ENCODE measurements at places on chromosomes 6 and 20.

DNA sequence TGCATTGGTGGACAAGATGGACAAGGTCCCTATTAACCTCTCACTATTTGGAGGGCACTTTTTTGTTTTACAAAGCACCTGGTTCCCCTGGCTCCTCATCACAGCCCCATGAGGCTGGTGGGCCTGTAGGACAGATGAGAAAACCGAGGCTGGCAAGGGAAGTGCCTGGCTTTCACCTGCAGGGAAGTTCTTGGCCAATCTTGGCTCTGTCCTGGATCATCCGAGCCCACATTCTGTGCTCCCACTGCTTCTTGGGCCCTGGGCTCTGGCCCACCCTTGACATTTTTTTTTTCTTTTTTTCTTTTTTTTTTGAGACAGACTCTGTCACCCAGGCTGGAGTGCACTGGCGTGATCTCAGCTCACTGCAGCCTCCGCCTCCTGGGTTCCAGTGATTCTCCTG lies 14.7 kb downstream of the SLC13A3 start:
- DNase-seq = no peak

DNA sequence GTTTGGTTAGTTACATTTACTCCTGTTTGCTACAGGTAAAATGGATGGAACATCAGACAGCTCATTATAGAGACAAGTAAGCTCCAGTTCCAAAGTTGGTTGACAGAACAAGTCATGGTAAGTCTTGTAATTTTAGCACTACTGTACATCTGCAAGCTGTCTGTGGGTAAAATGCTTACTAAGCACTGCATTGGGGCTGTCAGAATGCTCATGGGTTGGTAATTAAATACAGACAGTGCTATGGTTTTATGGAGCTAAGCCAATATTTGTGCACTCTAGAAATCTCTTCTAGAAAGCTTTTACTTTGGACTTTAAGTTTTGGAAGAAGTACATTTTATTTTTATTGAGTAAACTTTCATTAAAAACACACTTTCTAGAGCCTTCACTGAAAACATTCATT lies 419.2 kb upstream of the MMS22L start:
- DNase-seq = no peak

DNA sequence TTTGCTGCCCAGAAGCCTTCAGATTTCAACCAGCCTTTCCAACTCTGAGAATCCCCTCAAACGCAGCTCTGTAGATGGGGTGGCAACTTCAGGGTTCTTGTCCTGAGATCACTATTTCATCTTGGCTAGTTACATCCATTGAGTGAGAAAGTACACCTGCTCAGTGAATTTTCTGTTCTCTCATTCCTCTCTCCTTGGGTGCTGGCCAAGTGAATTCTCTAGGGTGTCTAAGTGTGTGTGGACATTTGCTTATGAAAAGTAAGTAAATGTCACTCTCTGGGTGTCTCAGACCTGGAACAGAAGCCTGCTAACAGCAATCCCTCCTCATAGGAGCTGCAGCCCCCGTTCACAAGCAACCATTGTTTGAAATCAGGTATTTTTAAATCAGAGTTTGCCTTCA lies 3.8 kb downstream of the RIN2 start:
- DNase-seq = no peak

- peak; percentile 9 for DNase-seq
Observed at GRCh38 chr6:160030103-160030502, 61.2 kb downstream of the IGF2R start.

DNA sequence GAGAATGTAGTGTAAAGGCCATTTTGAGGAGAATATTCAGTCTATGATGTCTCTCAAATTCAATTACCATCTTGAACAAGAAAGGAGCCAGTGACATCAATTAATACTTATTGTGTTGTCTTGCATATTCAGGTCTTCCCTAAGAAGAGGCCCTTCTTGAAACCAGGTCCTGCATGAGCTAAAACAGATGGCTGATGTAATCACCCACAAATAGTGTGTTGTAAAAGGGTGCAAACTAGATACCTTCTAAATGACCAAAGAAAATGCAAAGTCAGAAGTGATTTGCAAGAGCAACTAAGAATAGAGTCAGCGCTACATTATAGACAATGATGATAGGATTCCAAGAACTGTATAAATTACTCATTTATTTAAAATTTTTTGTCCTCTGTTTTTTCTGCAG lies 97.0 kb downstream of the BTBD3 start:
- DNase-seq = no peak

DNA sequence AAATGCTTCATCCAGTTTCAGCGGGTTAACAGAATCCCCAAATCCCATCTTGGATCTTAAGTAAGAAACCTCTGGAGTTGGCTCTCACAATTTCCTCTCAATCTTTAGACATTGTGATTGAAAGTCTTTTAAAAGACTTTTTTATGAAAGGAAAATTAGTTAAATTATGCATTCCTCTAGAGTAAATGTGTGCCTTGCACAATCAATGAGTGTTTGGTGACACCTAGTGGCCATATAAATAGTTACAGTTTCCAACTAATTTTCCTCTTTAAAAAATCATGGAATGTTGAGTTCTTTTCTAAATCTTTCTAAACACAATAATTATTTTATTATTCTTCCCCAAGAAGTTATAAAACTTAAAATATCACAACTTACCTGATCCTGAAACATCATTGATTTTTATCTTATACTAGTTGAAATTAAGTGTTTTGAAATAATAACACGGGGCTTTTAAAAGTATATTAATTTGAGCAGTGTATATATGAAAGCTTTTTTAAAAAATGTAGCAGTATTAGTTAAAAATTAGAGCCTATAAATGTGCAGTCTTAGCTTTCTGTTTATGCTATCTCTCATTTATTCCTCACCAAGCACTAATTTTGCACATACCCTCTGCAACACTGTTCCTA lies 66.4 kb downstream of the PKHD1 start:
- DNase-seq = no peak

GRCh38 chr6:36050947-36051710 lies 23.5 kb downstream of the MAPK14 start:
- no peak for DNase-seq

DNA sequence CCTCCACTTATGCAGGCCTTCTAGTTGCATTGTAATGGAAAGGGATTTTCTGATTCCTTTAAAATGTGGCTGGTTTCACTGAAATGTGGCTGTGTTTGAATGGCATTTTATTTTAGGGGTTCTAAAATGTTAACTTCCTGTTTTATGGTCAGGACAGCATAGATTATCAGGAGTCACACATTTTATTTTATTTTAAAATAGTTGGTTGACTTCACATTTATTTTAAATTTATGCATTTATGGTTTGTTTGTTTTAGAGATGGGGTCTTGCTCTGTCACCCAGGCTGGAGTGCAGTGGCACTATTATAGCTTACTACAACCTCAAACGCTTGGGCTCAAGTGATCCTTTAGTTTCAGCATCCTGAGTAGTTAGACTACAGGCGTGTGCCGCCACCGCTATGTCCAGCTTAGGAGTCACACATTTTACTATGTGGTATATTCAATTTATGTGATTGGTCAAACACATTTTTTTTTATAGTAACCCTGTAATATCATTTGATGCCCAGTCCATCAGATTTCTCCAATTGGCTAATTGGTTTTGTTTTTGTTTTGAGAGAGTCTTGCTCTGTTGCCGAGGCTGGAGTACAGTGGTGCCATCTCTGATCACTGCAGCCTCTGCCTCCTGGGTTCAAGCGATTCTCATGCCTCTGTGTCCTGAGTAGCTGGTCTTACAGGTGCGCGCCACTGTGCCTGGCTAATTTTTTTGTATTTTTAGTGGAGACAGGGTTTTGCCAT lies 2.3 kb downstream of the DTD1 start:
- no peak for DNase-seq

GRCh38 chr6:87700397-87701343 lies 1.4 kb downstream of the AKIRIN2 start:
- no peak for DNase-seq

GRCh38 chr6:82178759-82179112 lies 68.8 kb downstream of the IBTK start:
- no peak for DNase-seq

DNA sequence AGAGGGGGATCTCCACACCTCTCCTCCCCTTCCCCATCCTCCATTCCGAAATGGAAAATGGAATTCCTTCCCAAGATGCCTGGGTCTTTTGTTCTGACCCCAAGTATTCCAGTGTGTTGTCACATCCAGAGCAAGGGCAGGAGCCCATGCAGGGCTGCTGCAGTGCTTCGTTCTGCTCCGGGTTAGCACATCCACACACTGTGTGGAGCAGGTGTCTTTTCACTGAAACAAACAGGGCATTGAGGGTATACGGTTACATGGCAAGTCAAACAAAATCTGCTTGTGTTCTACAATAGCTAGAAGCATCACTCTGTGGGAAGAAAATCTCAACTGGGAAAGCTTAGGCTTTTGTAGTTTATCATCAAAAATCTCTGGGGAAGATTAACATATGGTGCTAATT lies 56.9 kb downstream of the LYRM2 start:
- no peak for DNase-seq

DNA sequence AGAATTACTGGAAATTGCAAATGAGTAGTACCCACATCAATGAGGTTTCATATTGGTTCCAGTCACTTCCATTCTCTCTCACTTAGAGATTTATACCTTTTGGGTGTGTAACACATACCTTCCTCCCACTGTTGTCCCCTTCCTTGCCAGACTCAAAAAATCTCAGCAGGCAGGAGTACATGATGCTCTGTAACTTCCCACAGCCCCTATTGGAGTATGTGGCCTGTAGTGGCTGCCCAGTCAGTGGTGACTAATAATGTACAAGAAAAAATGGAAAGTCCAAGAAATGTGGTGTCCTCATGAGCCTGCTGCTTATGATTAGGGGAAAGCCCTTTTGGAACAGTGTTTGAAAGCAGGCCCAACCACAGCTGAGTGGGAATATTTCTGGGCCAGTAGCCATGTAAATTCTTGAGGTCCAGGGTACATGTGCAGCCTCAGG lies 312.0 kb downstream of the ZFAND3 start:
- no peak for DNase-seq

DNA sequence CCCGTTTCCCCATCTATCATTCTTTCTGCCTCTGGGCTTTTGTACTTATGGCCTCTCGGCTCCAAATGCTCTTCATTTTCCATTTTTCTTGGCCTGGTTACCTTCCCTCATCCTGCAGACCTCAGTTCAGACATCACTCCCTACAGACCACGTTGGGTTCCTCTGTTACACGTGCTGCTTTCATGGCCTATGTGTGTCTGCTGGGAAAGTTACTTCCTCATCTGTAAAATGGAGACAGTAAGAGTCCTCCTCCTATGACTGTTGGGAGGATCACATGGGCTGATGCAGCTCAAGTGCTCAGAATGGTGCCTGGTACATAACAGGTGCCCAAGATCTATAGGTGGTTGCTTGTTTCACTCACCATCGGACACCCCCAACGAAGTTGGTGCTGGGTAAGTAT lies 13.5 kb downstream of the KCNK17 start:
- DNase-seq = no peak

DNA sequence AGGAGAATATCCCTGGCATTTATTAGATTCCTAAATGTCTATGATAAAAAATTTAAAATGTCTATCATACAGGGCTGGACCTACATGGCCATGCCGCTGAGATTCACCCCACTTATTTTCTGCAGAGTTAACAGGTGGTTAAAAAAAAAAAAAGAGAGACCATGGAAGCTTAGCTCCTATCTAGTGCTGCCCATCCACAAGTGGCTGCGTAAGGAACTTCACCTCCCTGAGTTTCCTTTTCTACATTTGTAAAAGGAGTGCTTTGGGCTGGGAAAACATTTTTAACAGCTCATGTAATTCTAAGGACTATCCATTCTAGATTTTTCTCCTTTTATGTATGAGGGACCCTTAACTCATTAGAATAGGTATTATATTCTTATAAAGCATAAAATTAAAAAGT lies 534.1 kb downstream of the MMUT start:
- no peak for DNase-seq

GRCh38 chr6:145055567-145055966 lies 679.8 kb downstream of the EPM2A start:
- DNase-seq = no peak

- DNase-seq = peak; percentile 43
Observed at GRCh38 chr6:89297695-89298351, 17.3 kb downstream of the GABRR2 start.

DNA sequence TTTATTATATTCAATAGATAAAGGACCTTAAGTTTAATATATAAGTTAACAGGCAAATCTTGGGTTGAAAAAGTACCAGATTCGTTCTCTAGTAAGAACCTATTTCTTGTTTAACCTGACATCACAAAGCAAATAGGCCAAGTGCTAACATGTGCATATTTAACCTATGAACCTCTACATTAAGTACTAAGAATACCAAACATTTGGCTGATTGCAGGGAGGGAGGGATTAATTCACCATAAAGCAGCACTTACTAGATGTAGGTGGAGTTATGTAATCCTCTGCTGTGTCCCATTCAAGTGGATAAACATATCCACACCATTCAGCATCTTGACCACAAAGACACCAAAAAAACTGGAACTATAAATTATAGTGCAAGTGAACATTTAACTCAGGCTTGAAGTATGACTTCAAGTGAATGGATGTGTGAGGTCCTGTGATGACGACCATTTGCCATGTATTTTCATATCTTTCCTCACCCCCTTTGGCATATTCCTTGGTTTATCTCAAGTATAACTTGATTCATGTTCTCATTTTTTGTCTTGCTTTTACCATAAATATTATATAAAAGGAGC lies 10.2 kb downstream of the STX11 start:
- DNase-seq = no peak

DNA sequence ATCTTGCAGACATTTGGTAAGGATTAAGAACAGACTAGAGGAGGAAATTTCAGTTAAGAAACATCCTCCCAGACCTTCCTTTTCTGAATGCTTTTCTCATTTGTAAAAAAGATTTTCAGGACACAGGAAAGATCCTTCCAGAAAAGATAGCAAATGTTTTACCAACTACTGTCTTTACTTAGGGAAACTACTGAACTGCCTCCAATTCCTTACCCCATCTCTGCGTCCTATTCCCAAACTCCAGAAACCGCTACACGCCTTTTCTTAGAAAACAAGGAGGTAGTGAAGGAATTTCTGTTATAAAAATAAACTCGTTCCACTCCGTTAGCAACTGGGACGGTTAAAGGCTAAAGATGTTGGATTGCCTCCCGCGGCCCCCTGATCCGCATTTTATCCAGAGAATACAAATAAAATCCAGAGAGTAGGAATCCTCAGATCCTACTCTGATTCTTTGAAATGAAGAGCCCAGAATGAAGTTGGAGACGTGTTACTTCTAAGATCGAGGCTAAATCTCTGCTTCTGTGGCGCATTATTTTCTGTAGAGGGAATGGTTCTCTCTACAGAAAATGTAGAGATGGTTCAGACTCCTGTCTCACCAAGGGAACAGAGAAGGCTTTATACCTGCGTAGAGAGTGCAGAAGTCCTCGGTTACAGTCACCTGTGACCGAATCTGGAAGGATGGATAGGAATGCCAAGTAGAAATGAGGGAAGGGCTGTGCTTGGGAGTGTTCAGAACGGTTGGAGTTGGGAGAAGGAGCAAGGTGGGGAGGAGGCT lies 133.0 kb downstream of the GPX5 start:
- no peak for DNase-seq

GRCh38 chr6:137731600-137731959 lies 135.5 kb upstream of the TNFAIP3 start:
- no peak for DNase-seq

DNA sequence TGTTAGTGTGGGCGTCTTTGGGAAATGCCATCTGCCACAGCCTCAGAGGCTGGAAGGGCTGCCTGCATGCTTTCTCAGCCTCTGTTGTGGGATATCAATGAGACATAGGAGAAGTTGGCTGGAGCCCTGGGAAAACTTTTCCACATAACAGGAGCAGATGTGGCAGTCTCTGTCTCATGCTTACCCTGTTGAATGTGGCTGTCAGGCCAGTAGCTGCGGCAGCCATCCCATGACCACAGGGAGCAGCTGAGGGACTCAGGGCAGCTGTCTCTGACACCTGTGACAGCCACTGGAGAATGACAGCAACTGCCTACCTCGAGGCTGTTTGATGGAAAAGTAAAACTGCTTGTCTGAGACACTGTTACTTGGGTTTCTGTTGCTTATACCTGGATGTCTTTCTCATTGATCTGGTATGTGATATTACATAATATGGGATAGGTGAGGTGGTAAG lies 64.4 kb downstream of the TULP4 start:
- DNase-seq = no peak

All from GOT3 (cell line).